ENCODE measurements at places on chromosomes 7 and 10.

- no peak for DNase-seq
These were observed 59.0 kb downstream of the DOCK1 start for GRCh38 chr10:126964190-126964589.

DNA sequence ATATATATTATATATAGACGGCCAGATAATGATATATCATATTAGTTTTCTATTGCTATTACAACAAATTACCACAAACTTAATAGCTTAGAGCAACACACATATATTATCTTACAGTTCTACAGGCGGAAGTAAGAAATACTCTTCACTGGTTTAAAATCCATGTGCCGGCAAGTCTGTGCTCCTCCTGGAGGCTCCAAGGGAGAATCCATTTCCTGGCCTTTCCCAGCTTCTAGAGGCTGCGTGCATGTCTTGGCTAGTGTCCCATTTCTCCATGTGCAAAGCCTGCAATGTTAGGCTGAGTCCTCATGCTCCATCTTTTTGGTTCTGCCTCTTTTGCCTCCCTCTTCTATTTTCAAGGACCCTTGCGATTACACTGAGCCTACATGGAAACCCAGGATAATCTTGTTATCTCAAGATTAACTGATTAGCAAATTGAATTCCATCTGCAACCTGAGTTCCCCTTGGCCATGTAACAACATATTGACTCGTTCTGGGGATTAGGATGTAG lies 23.9 kb upstream of the PNLIPRP3 start:
- DNase-seq = no peak

GRCh38 chr10:67107670-67108069 lies 181.8 kb downstream of the LRRTM3 start:
- no peak for DNase-seq

GRCh38 chr10:12780634-12781601 lies 220.6 kb downstream of the CCDC3 start:
- no peak for DNase-seq

- DNase-seq = no peak
These were observed 23.4 kb upstream of the FIGNL1 start for GRCh38 chr7:50473531-50473930.

DNA sequence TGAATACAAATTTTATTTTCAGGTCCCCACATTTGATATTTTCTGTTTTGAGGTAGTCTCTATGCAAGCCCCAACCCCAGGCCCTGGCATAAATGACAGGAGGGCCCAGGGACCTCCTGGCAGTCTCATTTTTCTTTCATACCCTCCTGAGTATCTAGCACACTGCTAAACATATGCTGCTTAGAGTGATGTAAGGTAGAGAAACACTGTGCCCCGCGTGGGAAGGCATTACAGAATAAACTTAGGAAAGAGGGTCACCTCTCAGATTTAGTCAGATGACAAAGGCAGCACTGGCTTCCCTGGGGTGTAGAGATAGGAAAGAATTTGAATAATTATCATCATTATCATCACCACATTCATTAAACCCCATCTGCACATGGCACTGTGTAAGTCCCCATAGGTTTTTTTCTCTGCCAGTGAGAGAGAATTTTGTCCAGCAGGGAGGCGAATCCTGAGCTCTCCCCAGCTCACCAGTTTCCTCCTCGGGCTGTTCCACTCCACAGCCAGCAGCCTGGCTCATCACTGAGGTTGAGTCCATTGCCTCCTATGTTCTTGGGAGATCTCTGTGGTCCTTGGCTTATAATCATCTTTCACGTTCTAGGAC lies 507.3 kb upstream of the GALNT17 start:
- DNase-seq = no peak

DNA sequence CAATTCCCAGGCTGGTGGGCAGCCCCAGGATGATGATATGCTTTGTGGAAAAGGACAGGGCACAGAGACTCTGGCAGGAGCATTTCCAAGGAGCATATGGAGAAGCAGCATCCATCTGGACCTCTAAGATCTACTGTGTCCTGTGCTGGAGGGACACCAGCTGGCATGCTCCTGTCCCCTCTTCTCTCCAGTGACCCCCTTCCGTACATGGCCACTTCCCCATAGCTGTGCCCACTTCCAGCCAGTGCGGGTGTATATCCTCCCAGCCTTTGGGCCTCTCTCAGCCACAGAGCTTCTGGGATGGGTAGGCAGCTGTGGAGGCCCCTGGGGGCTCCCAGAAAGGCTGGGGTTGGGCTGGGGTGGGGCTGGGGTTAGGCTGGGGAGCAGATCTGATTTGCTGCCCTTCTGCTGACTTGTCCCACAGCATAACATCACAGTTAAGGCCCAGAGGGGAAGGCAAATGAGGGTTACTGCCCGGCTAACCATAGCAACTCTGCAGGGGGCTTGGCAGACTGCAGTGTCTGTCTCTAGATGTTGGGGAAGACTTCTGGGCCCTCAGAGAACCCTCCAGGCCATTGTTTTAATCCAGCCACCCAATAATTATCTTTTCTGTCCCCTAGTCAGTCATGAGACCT lies 6.3 kb downstream of the NPFFR1 start:
- DNase-seq = no peak

- no peak for DNase-seq
These were observed 121.2 kb downstream of the SLC25A13 start for GRCh38 chr7:96200740-96201139.

- DNase-seq = no peak
These were observed 44.1 kb downstream of the VTI1A start for GRCh38 chr10:112491144-112491543.

DNA sequence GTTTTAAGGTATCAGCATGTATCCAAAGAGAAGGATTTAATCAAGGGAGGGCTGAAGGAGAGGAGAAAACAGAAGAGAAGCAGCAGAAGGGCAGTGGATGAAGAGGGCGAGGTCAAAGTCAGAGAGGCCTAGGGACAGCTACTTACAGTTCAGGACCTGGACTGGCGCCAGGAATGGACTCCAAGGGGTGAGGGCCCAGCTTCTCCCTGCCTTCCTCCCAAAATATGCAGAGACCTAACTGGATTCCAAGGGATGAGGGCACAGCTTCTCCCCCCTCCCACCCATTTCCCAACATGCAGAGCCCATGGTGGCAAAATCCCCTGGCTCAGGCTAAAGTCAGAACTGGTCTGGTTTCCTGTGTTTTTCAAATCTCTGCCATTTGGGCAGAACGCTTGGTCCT lies 3.4 kb upstream of the TCF7L2 start:
- no peak for DNase-seq

- DNase-seq = no peak
These were observed 241.1 kb downstream of the MAGI2 start for GRCh38 chr7:79212334-79212733.

- no peak for DNase-seq
These were observed 10.3 kb downstream of the FLNC start for GRCh38 chr7:128840326-128841170.

DNA sequence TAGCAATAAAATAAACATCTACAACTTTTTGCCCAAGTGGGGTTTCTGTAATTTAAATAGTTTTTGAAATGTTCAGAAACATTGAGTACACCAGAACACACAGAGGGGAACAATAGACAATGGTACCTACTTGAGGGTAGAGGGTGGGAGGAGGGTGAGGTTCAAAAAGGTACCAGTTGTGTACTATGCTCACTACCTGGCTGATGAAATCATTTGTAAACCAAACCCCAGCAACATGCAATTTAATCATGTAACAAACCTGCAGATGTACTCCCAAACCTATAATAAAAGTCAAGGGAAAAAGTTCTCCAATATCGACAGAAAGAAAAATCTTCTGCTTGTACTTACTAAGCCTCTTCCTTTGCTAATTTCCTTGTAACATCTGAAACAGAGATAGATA lies 4.2 kb upstream of the TES start:
- no peak for DNase-seq
